ENCODE measurements at places on chromosomes 2 and 18.

DNA sequence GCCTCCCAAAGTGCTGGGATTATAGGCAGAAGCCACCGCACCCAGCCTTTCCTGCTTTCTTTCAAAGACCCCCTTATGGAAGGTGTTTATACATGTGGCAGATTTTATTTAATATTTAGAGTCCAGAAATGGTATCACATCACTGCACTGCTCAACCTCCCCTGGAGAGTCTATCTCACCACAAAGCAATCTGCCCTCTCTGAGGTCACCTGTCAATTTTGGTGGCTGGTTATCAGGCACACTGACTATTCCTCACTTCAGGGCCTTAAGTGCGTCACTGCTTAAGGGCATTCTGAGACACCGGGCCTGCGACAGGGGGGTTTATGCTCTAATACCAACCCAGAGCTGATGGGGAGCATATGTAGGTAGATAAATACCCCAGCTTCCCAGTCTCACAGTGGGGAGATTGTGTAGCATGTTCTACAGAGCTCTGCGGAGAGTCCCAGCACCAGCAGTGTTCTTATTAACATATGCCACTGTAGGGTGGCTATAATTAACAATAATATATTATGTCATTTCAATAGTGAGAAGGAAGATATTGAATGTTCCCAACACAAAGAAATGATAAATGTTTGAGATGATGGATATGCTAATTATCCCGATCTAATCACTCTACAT lies 42.7 kb upstream of the ZDBF2 start:
- no peak overlapping the region for H3K4me3 ChIP-seq
- H3K4me1 ChIP-seq, result peaks cover 32% of the 10 kb centered on the region
- no peaks in the 10 kb centered on the region for H3K36me3 ChIP-seq
- peak overlapping the region; percentile 51 for H3K27ac ChIP-seq
- DNase-seq, result no peak

DNA sequence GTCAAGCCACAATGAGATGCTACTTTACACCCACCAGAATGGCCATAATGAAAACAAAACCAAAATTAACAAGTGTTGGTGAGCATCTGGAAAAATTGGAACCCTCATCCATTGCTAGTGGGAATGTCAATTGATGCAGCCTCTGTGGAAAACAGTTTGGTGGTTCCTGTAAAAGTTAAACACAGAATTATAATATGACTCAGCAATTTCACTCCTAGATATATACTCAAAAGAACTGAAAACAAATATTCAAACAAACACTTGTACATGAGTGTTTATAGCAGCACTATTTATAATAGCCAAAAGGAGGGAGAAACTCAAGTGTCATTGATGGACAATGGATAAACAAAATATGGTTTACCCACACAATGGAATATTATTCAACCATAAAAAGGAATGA lies 43.0 kb downstream of the INO80C start:
- H3K27ac ChIP-seq, result no peak overlapping the region
- no peak for DNase-seq
- H3K4me3 ChIP-seq, result no peak overlapping the region
- H3K27me3 ChIP-seq, result no peaks in the 10 kb centered on the region
- H3K4me1 ChIP-seq, result peaks cover 7% of the 10 kb centered on the region
- no peaks in the 10 kb centered on the region for H3K36me3 ChIP-seq

DNA sequence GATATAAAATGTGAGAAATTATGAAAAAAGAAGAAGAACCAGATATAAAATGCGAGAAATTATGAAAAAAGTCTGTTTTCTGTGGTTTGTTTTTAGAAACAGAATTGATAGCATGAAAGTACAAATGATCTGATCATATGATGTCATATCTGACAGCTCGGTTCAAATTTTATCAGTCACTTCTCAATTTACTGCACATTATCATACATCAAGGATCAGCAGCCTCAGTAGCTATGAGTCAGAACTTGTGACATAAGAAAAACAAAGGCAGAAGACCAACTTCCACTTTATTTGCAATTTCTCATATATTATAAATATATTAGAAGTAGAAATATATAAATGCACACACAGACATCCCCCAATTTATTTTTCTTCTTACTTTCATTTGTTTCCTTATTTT lies 634.0 kb downstream of the LRP1B start:
- no peak overlapping the region for H3K27ac ChIP-seq
- DNase-seq, result no peak
- no peak overlapping the region for H3K4me3 ChIP-seq
- peaks cover 7% of the 10 kb centered on the region for H3K36me3 ChIP-seq

DNA sequence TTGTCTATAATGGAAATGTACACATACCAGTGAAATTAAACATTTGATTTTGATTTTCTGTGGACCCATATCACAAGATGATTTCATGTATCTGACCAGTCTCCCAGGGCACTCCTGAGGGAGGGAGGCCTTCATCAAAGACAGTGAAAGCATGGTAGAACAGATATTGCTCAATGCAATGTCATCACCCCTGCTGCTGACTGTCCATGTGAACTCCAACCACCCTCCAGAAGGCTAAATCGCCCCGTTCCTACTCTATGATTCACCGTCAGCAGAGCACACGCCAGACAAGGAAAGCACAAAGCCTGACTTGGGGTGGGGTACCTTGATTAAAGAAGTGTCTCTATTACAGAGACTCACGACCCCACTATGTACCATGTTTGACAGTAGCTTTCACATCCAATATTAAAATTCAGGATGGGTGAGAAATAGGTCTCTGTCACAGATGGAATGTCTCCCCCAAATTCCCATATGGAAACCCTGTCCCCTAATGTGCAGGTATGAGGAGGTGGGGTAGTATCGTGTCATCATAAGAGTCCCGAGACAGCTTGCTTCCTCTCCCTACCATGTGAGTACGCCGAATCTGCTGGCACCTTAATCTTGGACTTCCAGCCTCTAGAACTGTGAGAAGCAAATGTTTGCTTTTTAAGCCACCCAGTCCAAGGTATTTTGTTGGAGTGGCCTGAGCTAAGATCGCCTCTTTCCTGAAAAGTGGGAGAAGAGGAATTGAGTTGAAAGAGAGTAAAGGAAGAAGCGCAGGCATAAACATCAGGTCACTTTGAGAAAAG lies 42.4 kb downstream of the CYB5A start:
- no peak for DNase-seq
- no peak overlapping the region for H3K4me3 ChIP-seq
- no peak overlapping the region for H3K27ac ChIP-seq
- peaks cover 20% of the 10 kb centered on the region for H3K4me1 ChIP-seq

DNA sequence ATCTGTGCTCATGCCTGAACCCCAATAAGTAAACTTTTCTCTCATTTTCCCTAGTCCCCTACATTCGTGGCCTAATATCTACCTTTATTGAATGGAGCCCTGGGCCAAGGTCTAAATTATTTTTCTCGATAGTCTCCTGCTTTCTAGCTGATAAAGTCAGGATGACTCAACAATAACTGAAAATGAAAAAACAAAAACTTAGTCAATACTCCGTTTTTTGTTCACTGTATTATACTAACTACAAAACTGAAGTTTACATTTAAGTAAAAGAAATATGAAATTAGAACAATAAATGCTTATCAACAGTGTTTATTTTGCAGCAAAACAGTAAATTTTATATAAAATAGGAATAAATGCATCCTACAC lies 32.2 kb downstream of the AOX1 start:
- H3K27ac ChIP-seq, result no peak overlapping the region
- H3K4me1 ChIP-seq, result peaks cover 18% of the 10 kb centered on the region
- no peaks in the 10 kb centered on the region for H3K27me3 ChIP-seq

- H3K4me3 ChIP-seq, result peak overlapping the region; percentile 75
- H3K27me3 ChIP-seq, result no peaks in the 10 kb centered on the region
- DNase-seq, result peak; percentile 78
- H3K36me3 ChIP-seq, result no peaks in the 10 kb centered on the region
These were observed 169.4 kb downstream of the SMAD7 start for GRCh38 chr18:48781163-48781987.

DNA sequence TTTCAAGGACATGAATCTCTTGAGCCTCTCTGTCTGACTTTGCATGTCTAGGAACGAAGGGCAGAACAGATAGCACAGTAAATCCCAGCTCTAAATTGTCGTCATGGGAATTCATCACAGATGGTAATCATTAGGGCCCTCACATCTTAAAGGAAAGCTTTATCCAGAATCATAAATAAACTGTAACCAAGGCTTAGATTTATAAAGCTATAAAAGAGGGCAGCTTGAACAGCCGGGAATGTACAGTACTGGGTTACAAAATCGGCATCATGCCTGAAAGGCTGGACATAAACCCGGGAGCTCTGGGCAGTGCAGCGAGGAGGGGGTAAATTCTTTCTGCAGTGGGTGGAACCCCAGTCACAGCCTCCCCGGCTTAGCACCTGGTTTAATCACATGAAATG lies 144.4 kb downstream of the GFPT1 start:
- peaks cover 40% of the 10 kb centered on the region for H3K36me3 ChIP-seq
- H3K27ac ChIP-seq, result peak overlapping the region; percentile 13
- peak overlapping the region; percentile 58 for H3K4me3 ChIP-seq
- H3K4me1 ChIP-seq, result peaks cover 17% of the 10 kb centered on the region
- DNase-seq, result no peak

GRCh38 chr2:19611491-19612332 lies 253.3 kb upstream of the OSR1 start:
- H3K27ac ChIP-seq, result no peak overlapping the region
- DNase-seq, result no peak
- no peak overlapping the region for H3K4me3 ChIP-seq
- H3K36me3 ChIP-seq, result no peaks in the 10 kb centered on the region

- H3K36me3 ChIP-seq, result peaks cover 12% of the 10 kb centered on the region
- no peaks in the 10 kb centered on the region for H3K27me3 ChIP-seq
- no peak for DNase-seq
- H3K4me1 ChIP-seq, result peaks cover 30% of the 10 kb centered on the region
- no peak overlapping the region for H3K4me3 ChIP-seq
These were observed 18.7 kb upstream of the KCTD1 start for GRCh38 chr18:26566874-26567555.

GRCh38 chr2:189347540-189347939 lies 93.7 kb upstream of the WDR75 start:
- H3K27ac ChIP-seq, result peak overlapping the region; percentile 16
- no peak for DNase-seq
- H3K27me3 ChIP-seq, result no peaks in the 10 kb centered on the region
